ENCODE measurements at places on chromosomes 13 and 19. TPM values are rescaled to one million over a fixed set of nuclear protein-coding genes. Genes with fewer than 3 reads are reported as not detected.

DNA sequence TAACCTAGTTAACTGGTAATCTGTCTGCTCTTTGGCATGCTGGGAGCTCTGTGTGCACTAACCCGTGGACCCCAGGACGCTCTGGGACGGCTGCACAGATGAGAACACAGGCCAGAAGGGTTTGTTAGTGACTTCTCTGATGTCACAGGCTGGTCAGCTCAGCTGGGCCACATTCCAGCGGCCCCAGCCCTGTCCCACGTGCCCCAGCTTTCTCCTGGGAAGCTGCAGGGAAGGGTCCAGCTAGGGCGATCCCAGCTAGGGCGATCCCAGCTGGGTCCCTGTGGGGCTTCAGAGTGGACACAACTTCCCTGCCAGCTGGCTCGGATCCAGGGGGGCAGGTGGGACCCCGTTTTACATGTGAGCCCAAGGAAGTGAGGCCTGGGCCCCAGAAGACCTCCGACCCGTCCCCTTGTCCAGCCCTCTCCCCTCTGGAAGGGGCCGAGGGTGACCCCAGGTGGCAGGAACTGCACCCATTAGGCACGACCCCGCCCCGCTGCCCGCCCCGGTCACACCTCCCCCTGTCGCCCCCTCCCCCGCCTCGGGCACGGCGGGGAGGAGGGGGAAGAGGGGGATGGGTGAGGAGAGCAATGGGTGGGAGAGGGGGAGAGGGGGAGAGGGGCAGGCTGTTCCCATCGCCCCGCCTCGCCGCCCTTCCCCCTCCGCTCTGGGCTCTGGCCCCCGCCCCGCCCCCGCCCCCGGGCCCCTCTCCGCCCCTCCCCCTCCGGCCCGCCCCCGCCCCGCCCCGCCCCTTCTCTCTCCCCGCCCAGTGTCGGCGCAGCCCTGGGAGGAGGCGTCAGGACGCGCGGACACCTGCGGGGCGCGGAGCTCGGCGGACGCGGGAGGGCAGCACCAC, 75.2 kb upstream of the MCF2L start:
- DNase-seq, result no peak

GRCh38 chr13:86848716-86849115, 822.5 kb upstream of the SLITRK5 start:
- DNase-seq, result no peak

DNA sequence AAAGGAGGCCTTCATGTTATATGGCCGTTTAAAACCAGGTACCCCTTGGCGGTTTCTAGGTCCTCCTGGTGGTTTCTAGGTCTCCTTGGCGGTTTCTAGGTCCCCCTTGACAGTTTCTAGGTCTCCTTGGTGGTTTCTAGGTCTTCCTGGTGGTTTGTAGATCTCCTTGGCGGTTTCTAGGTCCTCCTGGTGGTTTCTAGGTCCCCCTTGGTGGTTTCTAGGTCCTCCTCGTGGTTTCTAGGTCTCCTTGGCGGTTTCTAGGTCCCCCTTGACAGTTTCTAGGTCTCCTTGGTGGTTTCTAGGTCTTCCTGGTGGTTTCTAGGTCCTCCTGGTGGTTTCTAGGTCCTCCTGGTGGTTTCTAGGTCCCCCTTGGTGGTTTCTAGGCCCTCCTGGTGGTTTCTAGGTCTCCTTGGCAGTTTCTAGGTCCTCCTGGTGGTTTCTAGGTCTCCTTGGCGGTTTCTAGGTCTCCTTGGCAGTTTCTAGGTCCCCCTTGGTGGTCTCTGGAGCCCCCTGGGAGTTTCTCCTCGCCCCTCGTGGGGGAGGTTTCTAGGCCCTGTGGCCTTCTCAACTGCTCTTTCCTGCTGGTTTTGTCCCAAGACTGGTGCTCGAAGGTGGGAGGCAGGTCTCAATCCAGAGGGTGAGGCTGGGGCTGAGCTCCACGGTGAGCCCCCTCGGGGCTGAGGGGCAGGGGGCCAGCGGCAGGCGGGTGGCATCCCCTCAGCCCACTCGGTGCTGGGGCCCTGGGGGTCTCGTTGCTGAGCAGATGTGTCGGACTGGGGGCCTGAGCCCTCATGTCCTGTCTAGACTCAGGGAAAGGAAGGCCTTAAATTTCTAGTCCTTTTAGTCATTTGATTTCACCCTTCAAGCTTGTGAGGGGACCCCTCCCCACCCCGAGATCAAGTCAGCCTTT, 8.0 kb downstream of the HCN2 start:
- no peak for DNase-seq

- no peak for DNase-seq
Observed at GRCh38 chr19:3187662-3188511, 2.2 kb downstream of the NCLN start.

DNA sequence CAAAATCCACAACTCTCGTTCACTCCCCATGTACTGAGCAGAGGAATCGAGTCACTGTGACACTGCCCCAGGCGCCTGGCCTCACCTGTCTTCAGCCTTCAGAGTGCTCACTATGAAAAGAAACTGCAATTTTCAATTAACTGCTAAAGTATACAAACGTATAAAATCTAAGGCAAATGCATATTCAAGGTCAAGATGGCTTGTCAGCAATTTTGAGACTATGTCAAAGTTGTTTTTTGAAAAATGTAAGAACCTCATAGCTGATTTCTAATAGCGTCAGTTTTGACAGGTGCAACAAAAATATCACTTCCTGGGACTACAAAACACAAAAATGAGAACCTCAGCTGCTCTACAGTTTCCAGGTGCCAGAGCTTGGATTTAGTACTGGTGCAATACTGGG, 31.4 kb downstream of the TUBGCP3 start:
- no peak for DNase-seq

GRCh38 chr13:21823416-21823815, 152.5 kb downstream of the FGF9 start:
- DNase-seq, result no peak

- no peak for DNase-seq
Observed at GRCh38 chr13:70634893-70635292, 526.6 kb upstream of the KLHL1 start.

DNA sequence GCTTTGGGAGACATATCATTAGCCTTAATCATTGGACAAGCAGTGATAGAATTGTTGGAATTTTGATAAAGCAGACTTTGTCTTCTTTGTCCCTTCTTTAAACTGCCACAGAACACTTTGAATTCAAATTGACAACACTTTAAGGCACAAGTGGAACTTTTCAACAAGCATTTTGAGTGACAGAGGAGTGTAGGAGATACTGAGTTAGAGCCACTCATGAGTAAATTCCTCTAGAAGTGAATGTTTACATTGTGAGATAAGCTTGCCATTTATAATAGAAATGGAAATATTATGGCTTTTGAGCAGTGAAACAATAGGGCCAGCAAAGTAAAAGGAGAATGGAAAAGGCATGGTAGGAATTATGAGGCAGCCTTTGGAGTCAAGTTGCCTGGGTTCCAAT, 515.8 kb downstream of the SLITRK6 start:
- DNase-seq, result no peak

- peak; percentile 36 for DNase-seq
Observed at GRCh38 chr13:21435687-21436151, 23.4 kb downstream of the ZDHHC20 start.

DNA sequence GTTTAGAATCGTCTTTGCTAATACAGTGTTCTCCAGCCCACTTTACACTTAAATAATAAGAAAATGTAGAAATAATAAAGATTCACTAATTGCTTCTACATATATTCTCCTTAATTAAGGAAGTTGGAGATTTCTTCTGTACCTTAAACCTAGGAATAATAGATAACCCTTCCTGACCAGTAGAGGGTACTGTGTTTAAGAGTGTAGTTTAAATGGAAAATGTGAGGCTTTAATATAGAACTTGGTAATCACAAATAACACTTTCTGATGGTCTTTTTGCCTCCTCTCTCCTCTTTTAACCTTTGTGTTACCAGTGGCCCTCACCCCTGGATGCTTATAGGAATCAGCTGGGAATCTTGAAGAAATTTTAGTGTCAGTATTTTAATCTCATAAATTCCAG, 20.7 kb downstream of the POMP start:
- DNase-seq, result no peak

- DNase-seq, result no peak
Observed at GRCh38 chr13:88294368-88294767, 623.2 kb downstream of the SLITRK5 start.

- DNase-seq, result no peak
Observed at GRCh38 chr13:111590796-111591195, 270.4 kb downstream of the TEX29 start.

DNA sequence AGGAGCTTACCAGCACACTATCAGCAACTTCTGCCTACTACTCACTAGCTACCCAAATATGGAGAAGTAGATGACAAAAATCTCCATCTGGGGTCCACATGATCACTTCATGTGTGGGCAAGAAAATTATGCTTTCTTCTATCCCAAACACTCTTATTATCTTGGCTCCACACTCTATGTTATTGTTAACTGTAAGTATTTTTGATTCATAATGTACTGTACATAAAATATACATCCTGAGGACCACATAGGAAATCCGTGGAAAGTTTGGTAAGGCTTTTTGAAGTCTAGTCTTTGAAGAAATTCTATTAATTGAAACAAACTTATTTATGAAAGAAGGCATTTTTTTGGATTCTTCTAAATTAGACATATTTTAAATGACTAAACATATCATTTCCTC, 378.8 kb downstream of the DACH1 start:
- no peak for DNase-seq

GRCh38 chr19:11023710-11024109, 62.9 kb downstream of the SMARCA4 start:
- no peak for DNase-seq

DNA sequence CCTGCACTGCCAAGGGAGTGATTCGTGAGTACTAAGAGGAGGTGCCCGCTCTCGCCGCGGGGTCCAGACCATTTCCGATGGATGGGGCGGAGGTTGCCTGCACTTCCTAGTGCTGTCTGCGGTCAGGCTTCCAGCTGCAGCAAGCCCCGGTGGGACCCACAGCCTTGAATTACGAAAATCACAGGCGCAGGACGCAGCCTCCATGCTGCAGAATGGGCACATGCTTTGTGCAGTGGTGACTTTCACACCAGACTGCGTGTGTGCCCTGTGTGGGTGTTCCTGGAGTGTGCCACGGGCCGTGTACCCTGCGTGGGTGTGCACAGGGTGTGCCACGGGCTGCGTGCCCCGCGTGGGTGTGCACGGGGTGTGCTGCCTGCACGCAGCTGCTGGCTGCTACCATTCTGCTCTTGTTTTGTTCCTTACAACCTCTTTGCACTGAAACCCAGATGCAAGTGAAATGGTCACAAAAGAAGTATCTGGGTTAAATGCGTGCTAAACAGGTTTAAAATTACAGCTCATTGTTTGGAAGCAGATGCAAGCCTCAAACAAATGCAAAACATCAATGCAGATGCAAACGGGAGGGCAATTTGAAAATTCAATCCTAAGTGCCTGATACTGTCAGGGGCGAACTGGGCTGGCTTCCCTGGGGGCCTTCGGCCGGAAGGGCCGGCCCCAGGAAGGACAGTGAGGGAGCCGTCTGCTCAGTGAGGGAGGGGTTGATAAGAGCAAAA, 221.2 kb upstream of the SOX1 start:
- no peak for DNase-seq

- no peak for DNase-seq
Observed at GRCh38 chr19:30884146-30884812, 465.0 kb downstream of the TSHZ3 start.

GRCh38 chr19:4567584-4568071, 8.1 kb upstream of the SEMA6B start:
- DNase-seq, result peak; percentile 35

GRCh38 chr13:44191103-44191502, 182.5 kb upstream of the SERP2 start:
- no peak for DNase-seq

- no peak for DNase-seq
Observed at GRCh38 chr13:74061926-74062595, 72.1 kb downstream of the KLF12 start.

- no peak for DNase-seq
Observed at GRCh38 chr13:39038569-39039030, 344 bp downstream of the NHLRC3 start.

GRCh38 chr19:33510462-33511194, 11.0 kb downstream of the PEPD start:
- DNase-seq, result no peak

DNA sequence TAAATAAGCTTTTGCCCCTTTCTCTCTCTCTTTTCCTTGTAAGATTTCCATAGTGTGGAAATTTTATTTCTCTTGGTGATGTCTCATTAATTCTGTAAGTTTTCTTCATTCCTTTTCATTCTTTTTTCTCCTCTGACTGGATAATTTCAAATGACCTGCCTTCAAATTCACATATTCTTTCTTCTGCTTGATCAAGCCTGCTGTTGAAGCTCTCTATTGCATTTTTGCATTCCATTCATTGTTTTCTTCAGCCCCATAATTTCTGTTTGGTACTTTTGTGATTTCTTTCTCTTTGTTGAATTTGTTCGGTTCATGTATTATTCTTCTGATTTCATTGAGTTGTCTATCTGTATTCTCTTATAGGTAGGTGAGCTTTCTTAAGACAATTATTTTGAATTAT, 42.2 kb upstream of the ZNF507 start:
- DNase-seq, result no peak

GRCh38 chr13:19591864-19592263, 30.5 kb upstream of the TPTE2 start:
- DNase-seq, result no peak

GRCh38 chr19:850221-850978, 1.7 kb upstream of the ELANE start:
- no peak for DNase-seq

- no peak for DNase-seq
Observed at GRCh38 chr19:1169411-1169791, 4.7 kb downstream of the SBNO2 start.

GRCh38 chr13:21749410-21749809, 78.5 kb downstream of the FGF9 start:
- DNase-seq, result no peak

DNA sequence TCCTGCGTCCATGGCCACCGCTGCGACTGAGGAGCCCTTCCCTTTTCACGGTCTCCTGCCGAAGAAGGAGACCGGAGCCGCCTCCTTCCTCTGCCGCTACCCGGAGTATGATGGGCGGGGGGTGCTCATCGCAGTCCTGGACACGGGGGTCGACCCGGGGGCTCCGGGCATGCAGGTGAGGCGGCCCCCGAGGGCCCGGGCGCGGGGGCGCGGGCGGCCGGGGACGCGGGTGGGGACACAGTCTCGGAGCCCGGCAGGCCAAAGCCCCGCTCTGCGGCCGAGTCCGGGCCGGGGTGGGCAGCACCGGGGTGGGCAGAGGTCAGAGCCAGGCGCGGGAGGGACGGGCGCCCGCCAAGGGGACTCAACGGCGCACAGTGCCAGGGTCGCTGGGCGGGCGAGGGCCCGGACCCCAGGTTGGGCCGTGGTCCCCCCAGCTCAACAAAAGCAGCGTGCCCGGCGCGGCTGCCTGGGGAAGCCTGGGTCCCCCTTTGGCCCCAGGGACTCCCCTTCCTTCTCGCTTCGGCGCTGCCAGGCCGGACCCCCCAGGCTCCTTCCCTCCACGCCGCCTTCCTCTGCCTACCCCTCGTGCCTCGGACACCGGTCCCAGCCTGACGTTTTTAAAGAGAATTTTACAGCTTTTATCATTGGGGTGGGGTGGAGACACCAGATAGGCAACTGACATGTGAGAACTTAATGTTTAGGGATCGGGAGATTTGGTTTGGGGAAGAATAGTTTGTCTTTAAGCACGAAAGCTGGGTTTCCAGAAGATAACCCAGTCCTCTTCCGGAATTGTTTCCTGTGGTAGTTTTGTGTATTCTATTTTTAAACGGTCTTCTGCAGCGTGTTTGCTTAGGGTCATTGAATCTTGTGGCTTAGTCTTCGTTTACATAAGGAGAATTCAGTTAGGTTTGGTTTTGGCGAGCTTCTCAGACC, 509 bp downstream of the TPP2 start:
- peak; percentile 40 for DNase-seq

Gene PGLYRP2
- not detected for total RNA-seq

Gene CAMSAP3
- total RNA-seq, result 0.80 TPM

Gene C19orf67
- total RNA-seq, result not detected

Gene HS6ST3
- not detected for total RNA-seq

Gene BEST2
- total RNA-seq, result not detected

Gene ZNF813
- total RNA-seq, result 10.7 TPM

Gene ZNF99
- 0.07 TPM for total RNA-seq

Gene MYH14
- total RNA-seq, result not detected
